Stimulated activated CD8-positive, alpha-beta memory T cell treated with anti-CD3 and anti-CD28 coated beads, Interleukin-15, amount 100 ng/mL, for 4 hours (primary cell): ENCODE measurements at places on chromosomes 5 and 9.

GRCh38 chr9:27043176-27043575 is 37.7 kb upstream of the LRRC19 start:
- DNase-seq = no peak

DNA sequence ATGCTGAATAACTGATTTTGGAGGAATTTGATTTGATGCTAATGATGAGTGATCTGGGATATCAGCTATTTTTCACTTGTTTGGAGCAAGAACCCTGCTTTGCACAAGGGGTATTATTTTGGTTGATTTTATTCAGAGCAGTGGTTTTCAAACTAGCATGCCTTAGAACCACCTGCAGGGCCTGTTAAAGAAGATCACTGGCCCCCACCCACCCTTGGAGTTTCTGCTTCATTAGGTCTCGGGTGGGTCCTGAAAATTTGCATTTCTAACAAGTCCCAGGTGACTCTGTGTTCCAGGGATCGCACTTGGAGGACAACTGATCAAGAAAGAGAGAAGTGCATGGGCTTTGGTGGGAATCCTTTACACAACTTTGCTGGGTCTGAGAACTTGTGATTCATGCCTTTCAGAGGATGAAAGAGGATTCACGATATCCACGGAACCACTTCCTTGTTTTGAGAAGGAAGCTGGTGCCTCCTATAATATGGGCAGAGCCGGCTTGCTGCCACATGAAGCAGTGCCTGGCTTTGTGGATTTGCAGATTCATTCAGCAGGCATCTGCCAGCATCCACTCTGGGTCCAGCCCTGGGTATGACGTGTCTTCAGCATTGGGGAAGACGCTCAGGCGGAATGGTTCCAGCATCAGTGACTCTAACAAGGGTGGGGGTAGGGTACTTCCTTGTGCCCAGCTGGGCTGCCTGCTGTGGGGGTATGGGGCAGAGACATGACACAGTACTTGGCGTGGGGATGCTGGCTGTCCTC is 106.6 kb upstream of the PITX1 start:
- no peak for DNase-seq

- DNase-seq = no peak
These were observed 1458.8 kb upstream of the ACO1 start for GRCh38 chr9:30925635-30926034.

GRCh38 chr5:2375291-2375690 is 376.2 kb downstream of the IRX2 start:
- no peak for DNase-seq

GRCh38 chr5:60718166-60718892 is 18.4 kb upstream of the DEPDC1B start:
- no peak for DNase-seq
